Astrocyte (in vitro differentiated cells and primary cell): ENCODE measurements at places on chromosomes 4 and X. TPM values are rescaled to one million over a fixed set of nuclear protein-coding genes. Genes with fewer than 3 reads are reported as not detected.

Gene EPGN
- 0.54 and 0.77 TPM in 2 replicates for total RNA-seq

Gene FREM3
- not detected in 2 replicates for total RNA-seq

DNA sequence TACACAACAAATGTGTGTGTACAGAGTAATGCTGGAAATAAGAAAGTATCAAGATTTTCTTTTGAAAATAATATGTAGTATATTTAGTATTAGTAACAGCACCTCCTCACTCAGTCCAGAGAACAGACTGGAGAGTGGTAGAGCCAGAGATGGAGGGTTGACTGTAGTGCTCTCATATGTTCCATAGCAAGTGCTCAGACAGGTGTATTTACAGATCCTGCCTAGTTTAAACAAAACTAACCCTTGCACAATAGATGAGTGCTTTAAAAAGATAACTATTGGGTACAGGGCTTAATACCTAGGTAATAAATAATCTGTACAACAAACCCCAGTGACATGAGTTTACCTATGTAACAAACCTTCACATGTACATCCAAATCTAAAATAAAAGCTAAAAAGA, 381.0 kb upstream of the EMCN start:
- DNase-seq = no peak

- DNase-seq = no peak
Measured at GRCh38 chr4:5259471-5259870, 208.2 kb downstream of the STK32B start.

DNA sequence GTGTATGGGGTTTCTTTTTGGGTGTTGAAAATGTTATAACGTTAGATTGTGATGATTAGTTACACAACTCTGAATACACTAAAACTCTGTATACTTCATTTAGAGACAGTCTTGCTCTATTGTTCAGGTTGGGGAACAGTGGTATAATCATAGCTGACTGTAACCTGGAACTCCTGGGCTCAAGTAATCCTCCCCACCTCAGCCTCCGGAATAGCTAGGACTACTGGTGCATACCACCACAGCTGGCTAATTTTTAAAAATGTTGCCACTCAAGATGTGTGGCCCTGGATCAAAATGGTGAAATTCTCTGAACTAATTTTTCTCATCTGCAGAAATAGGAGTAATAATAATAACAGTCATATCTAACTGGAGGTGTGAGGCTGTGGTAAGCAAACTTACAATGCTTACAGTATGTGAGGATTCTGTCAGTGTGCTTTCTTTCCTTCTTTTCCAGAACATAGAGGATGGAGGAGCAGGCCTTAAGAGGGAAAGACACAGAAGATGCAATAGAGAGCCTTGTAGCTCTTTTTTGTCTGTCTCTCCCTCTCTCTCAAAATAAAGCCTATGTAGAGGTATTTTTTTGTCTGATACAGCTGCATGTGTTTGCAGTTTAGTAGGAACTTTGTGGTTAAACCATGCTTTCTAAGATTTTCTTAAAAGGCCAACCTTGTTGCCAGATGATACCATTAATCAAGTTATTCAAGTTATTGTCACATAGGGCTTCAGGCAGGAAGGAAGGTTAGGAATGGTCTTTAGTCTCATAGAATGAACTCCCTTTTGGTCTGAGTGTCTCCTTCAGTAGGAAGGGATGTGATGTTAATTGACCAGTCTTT, 7.5 kb downstream of the ADD1 start:
- peak; percentile 66 for DNase-seq

- DNase-seq = peak; percentile 8
Measured at GRCh38 chr4:152063621-152064240, 302.9 kb upstream of the GATB start.

- no peak for DNase-seq
Measured at GRCh38 chr4:8896071-8896470, 24.4 kb upstream of the HMX1 start.

GRCh38 chr4:175405961-175406360, 406.1 kb downstream of the GPM6A start:
- DNase-seq = no peak

GRCh38 chr4:90074322-90074886, 52.8 kb upstream of the CCSER1 start:
- DNase-seq = no peak

DNA sequence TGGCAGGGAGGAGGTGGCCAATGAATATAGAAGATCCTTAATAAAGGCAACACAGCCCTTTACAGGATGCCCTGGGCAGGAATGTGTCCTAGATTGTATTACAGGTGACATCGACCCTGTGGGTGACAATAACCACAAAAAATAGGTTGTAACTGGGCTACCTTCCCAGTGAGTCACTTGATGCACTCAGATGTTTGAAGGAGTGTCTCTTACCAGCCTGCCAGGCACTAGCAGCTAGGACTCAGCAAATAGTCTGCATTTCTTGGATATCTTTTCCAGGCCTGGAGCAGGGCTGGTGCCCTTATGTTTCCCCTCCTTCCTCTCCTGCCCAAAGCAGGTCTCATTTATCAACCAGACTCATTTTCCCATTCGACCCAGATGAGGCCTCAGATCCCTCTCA, 50.9 kb upstream of the TMEM164 start:
- DNase-seq = peak; percentile 9

- DNase-seq = no peak
Measured at GRCh38 chr4:189117426-189117825, 823.2 kb upstream of the FRG1 start.

- peak; percentile 14 for DNase-seq
Measured at GRCh38 chr4:242121-242848, 63.0 kb downstream of the ZNF732 start.

DNA sequence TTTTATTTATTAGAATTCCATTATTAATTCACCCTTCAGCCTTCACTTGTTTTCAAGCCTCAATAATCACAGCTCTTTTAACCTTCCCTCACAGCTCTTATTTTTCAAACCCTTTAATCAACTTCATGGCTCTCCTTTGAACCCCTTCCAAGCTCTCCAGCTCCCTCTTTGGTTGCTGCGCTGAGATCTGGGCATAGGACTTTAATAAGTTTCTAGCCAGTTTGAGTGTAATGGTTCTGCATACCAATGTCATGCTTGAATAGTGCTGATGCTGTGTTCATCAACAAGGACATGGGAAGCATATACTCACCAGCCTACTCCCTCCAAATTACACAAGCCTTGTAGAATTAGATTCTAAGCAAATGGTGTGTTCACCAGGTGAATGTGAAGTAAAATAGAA, 3.5 kb upstream of the RNF212 start:
- DNase-seq = peak; percentile 7

DNA sequence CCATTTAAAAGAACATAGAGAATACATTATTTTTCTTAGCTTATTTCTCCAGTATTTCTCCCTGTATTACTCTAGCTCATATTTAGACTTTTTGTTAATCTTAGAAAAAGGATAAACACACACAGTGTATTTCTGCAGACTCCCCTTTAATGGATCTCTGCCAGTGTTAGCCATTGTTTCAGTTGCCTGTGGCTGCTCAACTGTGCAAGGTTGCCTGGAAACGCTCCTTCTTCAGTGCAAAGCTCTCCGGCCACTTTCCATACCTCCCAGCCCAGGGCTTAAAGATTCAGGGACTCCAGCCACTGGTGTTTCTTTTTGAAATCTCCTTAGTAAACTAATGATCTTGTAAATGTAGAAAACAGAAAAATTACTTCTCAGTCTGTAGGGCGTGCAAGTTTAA, 104.9 kb downstream of the SLIT2 start:
- DNase-seq = peak; percentile 36

- peak; percentile 49 for DNase-seq
Measured at GRCh38 chr4:102299354-102300107, 45.8 kb downstream of the SLC39A8 start.
